ENCODE measurements at places on chromosomes 7 and 10.

- DNase-seq: peak; percentile 21
Observed at GRCh38 chr7:151759591-151760042, 117.3 kb downstream of the PRKAG2 start.

GRCh38 chr7:87541648-87542047 is 59.0 kb downstream of the ABCB1 start:
- no peak for DNase-seq

DNA sequence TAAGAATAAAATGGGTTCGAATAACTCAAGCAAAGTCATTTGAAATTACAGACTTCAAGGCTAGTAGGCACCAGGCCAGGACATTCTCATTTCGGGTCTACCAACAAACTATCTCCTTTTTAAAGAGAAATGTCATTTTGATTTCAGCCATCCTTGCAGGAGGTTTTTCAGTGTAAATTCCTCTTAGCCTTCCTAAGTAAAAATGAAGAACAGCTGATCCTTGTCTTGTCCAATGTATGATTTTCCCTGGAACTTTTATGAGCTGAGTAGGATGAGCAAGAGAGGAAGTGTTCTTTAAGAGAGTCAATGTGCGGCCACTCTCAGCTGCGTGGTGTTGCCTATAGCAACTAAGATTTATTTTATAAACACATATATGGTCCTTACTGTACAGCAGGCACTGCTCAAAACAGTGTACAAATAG is 110.1 kb downstream of the PLCE1 start:
- no peak for DNase-seq

DNA sequence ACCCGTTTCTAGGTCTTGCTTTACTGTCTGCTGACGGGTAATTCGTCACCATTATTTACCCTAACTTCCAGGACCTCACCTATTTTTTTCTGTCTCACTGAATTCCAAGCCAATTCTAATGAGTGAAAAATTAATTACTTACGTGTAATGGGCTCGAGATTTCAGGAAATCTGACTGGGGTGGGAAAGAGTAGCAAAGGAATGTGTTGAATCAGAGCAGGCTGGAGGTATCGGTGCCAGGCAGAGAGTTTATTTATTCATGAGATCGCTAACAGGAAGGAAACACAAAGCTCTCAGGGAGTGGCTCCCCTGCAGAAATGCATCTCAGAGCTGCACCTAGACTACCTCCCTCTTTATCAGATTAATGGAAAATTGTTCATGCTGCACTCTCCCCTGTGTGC is 4.0 kb upstream of the DIP2C start:
- no peak for DNase-seq

- no peak for DNase-seq
Observed at GRCh38 chr7:19482628-19483027, 226.2 kb downstream of the POLR1F start.

DNA sequence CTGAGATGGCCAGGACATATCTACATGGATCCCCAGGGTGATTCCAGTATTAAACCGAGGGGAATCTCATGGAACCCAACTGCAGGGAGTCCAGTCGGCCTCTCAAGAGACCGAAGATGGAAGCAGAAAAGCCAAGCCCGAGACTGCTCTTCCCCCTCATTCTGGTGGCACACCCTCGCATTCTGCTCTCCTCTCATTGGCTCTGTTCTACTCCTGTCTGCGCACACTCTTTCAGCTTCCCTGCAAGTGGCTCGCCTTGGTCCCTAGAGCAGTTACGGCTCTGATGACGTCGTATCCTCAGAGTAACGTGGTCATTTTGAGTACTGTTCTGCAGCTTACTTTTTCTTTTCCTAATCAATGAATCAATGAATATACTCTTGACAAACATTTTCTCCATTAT is 72.6 kb upstream of the RHEB start:
- no peak for DNase-seq

GRCh38 chr10:126224967-126225671 is 163.2 kb downstream of the ADAM12 start:
- no peak for DNase-seq

- no peak for DNase-seq
Observed at GRCh38 chr10:46248651-46249146, 38.1 kb upstream of the ANTXRL start.

DNA sequence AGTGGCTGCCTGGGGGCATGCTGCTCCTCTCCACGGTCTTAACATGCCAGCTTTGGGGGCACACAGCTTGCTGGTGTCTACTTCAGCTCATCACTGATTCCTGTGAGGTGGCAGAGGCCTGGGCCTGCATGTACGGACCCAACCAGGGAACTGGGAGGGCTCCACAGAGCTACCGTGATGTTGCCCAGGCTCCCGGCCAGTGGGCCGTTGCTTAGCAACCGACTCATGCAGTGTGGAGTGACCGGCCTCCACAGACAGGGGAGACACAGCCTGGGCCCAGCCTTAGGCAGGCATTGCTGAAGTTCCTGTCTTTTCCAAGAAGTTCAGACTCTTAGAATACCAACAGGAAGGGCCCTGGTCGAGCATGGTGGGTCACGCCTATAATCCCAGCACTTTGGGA is 25.8 kb upstream of the SH2B2 start:
- no peak for DNase-seq

DNA sequence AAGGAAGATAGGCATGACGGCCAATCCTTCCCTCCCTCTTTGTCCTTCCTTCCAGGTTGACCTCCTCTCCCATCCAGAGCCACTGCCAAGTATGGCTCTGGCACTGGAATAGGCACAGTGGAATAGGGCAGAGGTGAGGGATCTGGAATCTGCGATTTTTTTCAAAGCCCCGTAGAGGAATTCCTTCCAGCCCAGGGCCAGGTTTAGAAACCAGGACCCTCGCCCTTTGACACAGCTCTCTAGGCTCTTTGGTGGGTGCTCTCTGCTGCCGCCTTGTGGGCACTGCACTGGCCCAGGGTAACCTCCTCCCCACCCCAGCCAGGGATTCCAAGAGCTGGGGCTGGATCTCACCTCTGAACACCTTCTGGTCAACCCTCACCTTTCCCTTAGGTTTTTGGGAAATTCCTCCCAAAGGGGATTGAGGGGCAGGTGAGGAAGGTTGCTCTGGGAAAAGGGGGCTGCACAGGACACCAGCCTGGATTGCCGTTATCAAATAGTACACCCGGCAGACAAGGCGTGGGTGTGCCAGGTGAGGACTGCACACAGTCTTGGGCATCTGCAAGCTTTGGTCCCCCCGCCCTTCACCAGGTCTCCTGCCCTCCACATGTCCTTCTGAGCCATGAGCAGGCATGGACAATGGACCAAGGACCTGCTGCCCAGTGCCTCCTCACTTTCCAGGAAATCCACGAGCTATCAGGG is 22.8 kb downstream of the C10orf105 start:
- peak; percentile 64 for DNase-seq

DNA sequence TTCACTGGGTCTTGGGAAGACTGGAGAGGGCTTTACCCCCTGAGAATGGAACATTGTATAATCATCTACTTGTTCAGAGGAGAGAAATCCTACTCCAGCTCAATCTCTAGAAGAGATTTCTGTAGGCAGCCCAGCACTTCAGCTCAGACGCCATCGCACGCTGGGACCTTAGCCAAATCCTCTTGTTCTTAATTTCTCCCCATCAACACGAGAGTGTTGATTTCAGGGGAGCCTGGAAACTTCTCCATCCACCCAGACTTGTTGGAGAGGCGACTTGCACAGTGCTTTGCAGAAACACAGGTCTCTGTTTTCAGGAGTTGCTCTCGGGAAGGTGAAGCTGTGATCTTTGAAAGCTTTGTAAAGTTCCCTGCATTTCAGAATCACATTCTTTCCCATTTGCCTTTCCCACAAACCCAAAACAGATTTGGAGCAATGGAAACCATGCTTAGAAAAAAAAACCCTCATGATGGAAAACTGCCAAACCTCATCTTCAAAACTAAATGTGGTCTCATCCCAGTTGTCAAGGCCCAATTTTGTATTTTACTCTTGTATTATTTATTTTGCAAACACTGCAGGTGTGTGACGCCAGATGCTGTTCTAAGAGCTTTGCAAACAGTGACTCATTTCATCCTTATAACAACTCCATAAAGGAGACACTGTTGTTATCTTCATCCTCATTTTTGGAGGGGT is 60.9 kb downstream of the CALML3 start:
- DNase-seq: no peak

GRCh38 chr7:16203065-16203464 is 218.3 kb downstream of the CRPPA start:
- no peak for DNase-seq

- DNase-seq: no peak
Observed at GRCh38 chr7:139103057-139103815, 6.3 kb downstream of the ZC3HAV1 start.

DNA sequence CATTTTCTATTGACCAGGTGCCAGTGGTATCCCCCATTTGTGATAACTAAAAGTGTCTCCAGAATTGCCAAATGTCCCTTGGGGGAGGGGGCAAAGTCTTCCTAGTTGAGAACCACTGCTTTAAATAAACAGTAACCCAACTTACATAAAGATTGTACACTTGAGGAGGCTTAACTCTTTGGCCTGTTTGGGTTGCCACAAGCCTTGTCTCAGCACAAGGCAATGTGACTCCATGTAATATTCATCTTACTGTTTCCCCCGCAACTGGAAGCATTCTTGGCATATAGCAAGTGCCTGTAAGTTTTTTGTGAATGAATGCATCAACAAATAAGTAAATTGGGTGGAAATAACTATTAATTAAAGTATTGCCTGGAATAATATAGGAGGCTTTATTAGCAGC is 108.3 kb downstream of the ANK3 start:
- no peak for DNase-seq

DNA sequence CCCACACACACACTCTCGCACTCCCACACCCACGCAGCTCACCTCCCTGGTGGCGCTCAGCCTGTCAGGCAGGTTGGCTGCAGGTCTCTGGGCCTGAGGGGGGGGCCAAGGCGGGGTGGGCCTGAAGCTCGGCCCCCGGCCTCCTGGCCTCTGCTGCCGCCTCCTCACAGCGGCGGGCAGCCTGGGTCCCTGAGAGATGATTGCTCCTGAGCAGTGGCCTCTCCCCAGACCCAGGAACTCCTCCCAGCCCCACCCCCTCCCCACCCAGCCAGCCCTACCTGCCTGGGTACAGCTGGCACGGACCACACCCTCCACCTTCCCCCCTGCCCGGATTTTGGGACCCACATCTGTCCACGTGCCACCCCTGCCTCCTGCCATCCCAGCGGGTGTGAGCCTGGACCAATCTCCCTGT is 4.6 kb upstream of the TMEM184A start:
- no peak for DNase-seq

DNA sequence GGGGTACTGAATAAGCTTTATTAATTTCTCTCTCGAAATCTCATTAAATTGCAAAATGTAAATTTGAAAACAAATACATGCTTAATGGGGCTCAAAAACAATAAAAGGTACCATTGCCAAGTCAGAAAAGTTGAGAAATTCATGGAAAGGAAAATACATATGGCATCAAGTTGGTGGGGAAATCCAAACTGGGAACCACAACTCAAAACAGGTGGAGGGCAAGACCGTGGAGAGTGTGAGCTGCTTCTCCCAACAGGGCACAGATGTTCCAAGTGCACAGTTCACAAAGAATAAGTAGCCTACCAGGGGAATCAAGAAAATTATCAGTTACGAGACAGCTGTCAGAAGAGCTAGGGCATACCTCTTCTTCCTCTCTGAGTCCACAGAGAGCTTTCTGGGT is 26.6 kb downstream of the MKX start:
- no peak for DNase-seq

- no peak for DNase-seq
Observed at GRCh38 chr7:29641651-29642050, 78.0 kb downstream of the PRR15 start.

DNA sequence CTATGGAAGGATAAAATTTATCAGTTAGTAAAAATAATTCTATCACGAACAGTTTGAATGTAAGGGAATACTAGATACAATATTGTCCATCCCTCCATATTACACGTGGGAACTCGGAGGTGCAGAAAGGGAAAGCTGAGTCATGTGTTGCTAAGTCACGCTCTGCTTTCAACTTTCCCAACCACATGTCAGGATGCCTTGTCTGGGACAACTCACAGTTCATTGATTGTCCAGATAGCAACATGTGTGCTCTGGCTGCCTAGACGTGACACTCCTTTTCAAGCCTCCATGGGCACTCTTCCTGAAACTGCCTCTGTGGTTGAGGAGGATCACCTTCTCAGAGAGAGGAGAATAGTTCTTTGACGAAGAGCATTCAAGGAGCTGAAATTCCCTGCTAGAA is 808.1 kb downstream of the GRID1 start:
- no peak for DNase-seq

- DNase-seq: no peak
Observed at GRCh38 chr7:158285383-158285770, 302.2 kb downstream of the PTPRN2 start.

- DNase-seq: no peak
Observed at GRCh38 chr10:25068152-25069058, 52.0 kb downstream of the THNSL1 start.

DNA sequence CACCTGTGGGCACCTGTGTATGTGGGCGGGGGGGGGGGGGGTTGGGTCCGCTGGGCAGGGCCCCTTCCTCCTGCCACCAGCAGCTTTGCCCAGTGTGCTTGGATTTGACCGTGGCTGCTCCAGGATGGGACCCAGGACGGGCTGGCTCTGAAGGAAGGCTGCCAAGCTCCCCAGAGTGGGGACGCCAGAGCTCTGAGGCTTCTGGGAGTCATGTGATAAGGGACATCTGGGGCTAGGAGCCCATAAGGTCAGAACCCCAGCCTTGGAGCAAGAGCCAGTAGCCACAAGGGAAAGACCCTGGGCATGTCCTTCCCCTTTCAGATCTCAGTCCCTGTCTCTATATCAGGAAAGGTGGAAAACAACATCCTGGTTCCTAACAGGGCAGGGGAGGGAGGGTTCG is 21.8 kb upstream of the AMZ1 start:
- DNase-seq: no peak

DNA sequence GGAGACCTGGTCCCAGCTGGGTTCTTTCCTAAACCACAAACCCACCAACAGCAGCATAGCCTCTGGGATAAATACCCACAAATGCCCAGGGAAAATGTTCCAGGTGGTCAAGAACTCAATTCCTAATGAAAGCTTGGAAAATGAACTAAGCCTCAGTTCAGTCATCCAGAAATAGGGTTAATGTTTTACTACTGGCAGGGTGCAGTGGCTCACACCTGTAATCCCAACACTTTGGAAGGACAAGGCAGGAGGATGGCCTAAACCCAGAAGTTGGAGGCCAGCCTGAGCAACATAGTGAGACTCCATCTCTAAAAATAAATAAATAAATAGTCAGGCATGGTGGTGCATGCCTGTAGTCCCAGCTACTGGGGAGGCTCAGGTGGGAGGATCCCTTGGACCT is 82.2 kb downstream of the SVOPL start:
- no peak for DNase-seq

DNA sequence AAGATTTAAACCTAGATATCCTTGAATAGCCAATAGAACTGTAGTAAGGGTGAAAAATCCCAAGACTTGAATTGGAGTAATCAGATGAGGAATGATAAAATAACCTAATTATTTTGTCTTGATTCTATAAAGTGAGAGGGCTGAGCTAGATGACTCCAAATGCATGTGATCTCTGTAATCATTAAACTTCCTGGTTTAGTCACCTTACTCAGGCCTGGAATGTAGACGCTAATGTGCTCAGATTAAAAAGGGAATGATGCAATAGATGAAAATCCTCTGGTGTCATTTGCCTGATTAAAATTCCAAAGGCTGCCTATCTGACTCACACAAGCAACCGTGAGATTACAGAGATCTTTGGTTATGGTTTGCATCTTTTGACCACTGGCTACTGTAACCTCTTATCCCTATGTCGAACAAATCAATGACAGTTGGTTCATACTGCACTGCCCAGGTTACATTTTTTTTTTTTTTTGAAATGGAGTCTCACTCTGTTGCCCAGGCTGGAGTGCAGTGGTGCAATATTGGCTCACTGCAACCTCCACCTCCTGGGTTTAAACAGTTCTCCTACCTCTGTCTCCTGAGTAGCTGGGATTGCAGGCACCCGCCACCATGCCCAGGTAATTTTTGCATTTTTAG is 2.9 kb upstream of the HKDC1 start:
- no peak for DNase-seq
